ENCODE measurements at places on chromosomes 3 and 15.
A peak's percentile ranks its signal among the peaks of the same experiment; 100 is the strongest.

DNA sequence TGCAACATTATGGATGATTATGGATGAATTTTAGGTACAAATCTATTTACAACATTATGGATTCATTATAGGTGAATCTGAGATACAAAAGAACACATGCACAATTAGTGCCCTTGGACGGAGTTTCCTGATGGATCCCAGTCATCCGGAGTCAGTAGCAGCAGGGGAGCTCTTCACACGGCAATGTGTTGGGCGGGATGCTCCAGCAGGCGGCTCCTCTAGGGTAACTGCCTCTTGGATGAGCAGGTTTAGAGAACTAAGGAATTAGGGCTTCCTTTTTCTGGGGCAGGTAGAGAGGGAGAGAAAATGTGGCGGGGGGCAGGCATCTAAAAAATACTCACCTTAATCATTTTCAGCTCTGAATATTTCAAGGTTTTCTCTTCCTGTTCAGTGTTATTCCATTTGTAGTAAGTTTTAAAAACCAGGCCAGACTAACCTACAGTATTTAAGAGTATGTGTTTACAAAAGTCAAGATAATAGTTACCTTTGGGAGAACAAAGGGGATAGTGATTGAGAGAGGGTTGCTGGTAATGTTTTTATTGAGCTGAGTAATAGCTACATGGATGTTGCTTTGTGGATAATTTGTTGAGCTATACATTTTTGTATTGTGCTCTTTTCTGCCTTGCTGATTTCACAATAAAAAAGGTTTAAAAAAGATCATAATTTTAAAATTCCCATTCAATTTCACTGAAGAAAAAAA is 27.4 kb upstream of the GOLM2 start:
- no peak for DNase-seq

DNA sequence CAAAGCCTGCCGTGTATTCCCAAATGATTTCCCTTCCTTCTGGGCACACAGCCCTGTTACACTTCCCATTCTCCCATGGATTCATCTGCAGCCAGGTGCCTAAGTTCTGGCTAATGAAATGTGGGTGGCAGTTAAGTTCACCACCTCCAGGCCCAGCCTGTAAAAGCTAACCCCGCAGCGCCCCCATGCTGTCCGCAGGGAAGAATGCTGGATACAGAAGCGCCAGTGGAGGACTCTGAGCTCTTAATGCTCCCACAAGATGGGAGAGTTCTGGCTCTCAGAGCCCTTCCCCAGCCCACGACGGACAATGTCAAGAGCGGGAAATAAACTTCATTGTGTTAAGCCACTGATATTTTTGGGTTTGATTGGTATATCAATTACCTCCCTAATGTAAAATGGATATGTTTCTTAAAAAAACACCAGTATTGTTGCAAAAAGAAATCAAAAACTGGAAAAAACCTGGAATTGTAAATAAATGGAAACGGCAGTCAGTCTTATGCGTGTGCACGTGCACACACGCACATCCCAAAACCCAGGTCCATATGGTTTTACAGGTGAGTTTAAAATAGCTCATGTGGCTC is 37.7 kb upstream of the FGD5 start:
- peak; percentile 14 for DNase-seq

- no peak for DNase-seq
Measured at GRCh38 chr3:151383956-151384355, 597 bp downstream of the P2RY12 start.

GRCh38 chr3:129245141-129245540 is 4.3 kb upstream of the COPG1 start:
- no peak for DNase-seq

DNA sequence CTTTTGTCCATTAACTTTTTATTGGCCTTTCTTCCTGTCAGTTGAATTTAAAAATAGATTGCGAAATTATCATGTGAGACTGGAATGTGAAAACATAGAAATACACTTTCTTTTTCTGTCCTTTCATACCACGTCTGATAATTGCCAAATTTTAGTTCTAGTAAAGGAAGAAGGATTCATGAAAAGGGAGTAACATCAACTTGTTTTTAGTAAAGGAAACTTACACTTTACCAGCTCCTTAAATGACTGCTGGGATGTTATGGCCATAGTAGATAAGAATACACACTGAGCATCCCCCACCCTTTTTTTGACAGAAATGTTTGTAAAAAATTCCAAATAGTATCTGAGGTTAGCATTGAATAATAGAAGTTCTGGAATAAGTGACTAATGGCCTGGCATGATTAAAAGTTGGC is 137.9 kb downstream of the NEO1 start:
- DNase-seq: no peak

- no peak for DNase-seq
Measured at GRCh38 chr3:49316696-49317457, 23.0 kb downstream of the USP4 start.

- no peak for DNase-seq
Measured at GRCh38 chr3:191393146-191393545, 62.8 kb upstream of the UTS2B start.

- DNase-seq: no peak
Measured at GRCh38 chr3:151152455-151153079, 50.4 kb downstream of the GPR171 start.

DNA sequence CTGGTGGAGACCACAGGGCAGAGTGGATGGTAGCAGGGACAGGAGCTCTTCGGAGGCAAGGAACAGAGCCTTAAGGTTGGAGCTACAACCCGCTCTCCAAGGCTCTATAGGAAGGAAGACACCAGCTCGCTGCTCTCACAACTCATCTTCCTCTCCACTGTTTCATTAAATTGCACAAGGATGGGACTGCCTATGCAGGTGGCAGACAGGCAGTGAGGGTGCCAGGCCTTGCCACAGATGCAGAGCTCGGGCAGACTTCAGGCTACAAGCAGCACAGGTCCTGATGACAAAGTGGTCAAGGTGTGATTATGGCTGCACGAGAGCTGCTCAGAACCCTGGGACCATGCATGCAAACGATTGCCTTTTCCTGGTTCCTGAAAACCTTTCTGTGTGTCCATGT is 144.6 kb downstream of the FOXP1 start:
- no peak for DNase-seq

- no peak for DNase-seq
Measured at GRCh38 chr15:60454824-60455223, 24.1 kb downstream of the ICE2 start.

DNA sequence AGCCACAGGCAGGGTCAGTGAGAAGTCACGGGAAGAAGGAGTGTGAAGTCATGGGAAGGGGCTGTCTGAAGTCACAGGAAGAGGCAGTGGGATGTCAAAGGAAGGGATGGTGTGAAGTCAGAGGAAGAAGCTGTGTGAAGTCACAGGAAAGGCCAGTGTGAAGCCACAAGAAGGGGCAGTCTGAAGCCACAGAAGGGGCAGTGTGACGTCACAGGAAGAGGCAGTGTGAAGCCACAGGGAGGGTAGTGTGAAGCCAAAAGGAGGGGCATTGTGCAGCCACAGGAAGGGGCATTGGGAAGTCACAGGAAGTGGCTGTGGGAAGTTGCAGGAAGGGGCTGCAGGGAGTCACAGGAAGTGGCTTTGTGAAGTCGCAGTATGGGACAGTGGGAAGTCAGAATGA is 35.1 kb downstream of the GASK1A start:
- DNase-seq: no peak

DNA sequence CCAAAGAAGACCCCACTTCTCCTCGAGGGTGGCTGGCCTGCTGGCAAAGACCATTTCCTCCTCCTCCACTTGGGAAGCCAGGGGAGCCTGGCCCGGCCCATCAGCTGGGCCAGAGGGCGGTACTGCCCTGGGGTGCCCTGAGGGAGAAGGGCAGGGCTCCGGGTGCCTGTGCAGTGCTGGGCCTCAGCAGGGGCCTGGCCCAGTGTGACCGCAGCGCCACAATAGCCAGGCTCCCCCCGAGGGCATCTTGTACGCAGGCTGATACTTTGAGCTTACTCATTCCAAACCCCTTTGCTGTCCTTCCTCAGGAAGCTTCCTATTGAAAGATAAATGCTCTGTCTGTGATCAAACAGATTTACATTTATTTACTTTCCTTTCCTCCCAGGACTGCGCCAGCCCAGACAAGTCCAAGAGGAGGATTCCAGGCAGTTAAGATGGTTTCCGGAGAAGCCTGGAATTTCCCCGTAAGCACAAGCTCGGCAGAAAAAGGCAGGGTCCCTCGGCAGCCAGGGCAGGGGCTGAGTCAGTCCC is 240.1 kb downstream of the XXYLT1 start:
- no peak for DNase-seq

GRCh38 chr3:60330107-60330506 is 921.1 kb downstream of the FHIT start:
- DNase-seq: no peak

DNA sequence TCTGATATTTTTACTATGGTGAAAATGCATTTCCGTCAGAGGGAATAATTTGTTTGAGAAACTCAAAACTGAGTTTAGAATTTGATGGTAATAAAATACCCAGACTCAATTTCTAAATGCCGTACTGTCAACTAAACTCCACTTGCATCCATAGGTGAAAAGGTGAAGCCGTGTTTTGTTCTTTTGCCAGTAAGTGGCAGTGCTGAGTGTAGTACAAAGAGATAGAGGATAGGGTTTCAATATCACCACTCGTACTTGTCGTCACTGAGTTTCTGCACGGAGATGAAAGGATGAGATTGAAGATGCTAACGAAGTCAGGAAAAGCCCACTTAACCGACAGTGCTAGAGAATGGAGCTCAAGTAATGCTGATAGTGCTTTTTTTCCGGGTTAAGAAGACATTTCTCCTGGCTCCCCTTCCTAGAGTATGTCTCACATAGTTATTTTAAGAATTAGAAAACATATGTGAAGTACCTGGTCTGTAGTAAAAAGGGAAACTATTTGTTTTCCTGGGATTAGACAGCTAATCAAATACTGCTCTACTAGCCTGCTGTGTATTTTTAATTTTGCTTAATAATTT is 345.1 kb downstream of the IL5RA start:
- no peak for DNase-seq

- DNase-seq: no peak
Measured at GRCh38 chr15:87896936-87897335, 359.6 kb downstream of the NTRK3 start.

DNA sequence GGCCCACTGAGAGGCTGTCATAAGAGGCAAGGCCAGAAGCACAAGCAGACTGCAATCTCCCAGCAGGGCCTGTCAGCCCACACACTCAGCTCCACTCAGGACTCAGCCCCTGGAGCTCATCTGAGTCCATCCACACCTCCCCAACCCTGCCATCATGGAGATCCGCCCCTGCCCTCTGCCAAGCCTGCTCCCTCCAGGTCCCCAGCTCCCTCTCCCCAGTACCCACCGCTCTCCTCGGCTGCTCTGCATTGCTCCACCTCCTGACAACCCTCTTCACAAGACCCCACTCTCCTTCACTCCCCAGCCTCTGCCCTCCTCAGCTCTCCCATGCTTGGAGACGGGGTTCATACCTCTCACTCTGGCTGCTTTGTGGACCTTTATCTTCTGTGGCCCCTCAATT is 11.1 kb downstream of the POC1A start:
- DNase-seq: no peak

- DNase-seq: no peak
Measured at GRCh38 chr3:9149566-9149965, 99.9 kb downstream of the SRGAP3 start.

DNA sequence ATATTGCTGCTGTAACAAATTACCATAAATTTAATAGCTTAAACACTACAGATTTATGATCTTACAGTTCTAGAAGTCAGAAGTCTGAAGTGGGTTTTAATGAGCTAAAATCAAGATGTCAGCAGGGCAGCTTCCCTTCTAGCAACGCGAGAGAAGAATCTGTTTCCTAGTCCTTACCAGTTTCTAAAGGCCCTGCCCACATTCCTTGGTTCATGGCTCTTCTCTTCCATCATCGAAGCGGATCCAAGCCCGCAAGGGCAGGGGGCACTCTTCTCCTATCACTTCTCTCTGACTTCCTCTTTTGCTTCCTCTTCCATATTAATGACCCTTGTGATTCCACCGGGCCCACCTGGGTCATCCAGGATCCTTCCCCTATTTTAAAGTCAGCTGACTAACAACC is 16.1 kb downstream of the MINDY4B start:
- DNase-seq: no peak

GRCh38 chr15:59940456-59940855 is 63.7 kb upstream of the FOXB1 start:
- no peak for DNase-seq

DNA sequence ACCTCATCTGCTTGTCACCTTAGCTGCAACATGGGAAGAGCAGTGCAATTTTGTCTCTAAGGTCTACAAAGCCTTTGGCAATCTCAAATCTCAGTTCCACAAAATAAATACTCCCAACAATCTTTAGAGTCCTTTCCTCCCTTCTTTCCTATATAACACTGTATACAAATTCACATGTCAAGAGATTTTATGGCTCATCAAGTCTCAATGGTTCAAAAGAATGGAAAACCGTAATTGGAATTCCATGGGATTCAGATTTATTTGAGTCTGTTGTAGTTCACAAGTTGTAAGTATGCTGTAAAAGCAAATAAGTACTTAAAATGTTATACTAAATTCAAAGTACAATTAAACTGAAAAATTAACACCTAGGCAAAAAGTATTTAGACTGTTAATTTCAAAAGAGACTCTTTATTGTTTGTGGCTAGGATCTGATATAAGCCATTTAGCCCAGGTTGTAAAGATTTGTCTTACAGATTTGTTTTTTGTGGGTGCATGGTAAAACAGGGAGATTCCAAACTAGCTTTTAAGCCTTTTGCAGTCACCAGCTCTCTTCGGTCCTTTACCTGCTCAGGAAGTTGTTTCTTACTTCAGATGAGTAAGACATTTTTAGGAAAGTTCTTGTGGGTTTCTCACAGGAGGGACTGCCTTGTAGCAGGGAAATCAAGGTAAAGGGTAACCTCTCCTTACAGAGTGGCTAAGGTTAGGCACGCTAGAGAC is 50.1 kb downstream of the CMSS1 start:
- DNase-seq: no peak

DNA sequence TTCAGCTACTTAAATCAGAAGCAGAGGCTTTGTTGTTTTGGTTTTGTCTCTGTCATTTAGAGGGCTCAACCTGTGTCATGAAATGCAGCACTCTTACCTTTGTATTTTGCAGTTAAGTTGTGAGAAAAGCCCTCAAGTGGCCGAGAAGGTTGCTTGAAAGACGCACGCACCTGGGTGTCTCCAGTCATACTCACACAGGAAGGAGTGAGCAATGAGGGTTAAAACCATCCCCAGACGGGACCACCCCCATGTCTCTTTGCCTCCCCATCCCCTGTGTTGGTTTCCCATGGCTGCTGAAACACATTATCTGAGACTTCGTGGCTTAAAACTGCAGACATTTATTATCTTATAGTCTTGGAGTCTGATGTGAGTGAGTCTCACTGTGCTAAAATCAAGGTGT is 376.1 kb upstream of the CFAP20DC start:
- DNase-seq: no peak
